ENCODE measurements at places on chromosomes 16 and 17.

- no peak for DNase-seq
Observed at GRCh38 chr16:53089434-53090285, 34.9 kb downstream of the CHD9 start.

GRCh38 chr17:80529104-80529903 is 15.3 kb upstream of the RPTOR start:
- no peak for DNase-seq

- no peak for DNase-seq
Observed at GRCh38 chr16:50012182-50012581, 12.8 kb upstream of the CNEP1R1 start.

GRCh38 chr17:62565817-62566216 is 61.7 kb upstream of the MRC2 start:
- no peak for DNase-seq

- no peak for DNase-seq
Observed at GRCh38 chr16:81630635-81631031, 148.5 kb upstream of the PLCG2 start.

- no peak for DNase-seq
Observed at GRCh38 chr17:66939461-66940114, 24.9 kb upstream of the CACNG4 start.

GRCh38 chr16:89599451-89599858 is 14.0 kb upstream of the DPEP1 start:
- no peak for DNase-seq

GRCh38 chr17:63304704-63305261 is 141.3 kb downstream of the CYB561 start:
- no peak for DNase-seq

DNA sequence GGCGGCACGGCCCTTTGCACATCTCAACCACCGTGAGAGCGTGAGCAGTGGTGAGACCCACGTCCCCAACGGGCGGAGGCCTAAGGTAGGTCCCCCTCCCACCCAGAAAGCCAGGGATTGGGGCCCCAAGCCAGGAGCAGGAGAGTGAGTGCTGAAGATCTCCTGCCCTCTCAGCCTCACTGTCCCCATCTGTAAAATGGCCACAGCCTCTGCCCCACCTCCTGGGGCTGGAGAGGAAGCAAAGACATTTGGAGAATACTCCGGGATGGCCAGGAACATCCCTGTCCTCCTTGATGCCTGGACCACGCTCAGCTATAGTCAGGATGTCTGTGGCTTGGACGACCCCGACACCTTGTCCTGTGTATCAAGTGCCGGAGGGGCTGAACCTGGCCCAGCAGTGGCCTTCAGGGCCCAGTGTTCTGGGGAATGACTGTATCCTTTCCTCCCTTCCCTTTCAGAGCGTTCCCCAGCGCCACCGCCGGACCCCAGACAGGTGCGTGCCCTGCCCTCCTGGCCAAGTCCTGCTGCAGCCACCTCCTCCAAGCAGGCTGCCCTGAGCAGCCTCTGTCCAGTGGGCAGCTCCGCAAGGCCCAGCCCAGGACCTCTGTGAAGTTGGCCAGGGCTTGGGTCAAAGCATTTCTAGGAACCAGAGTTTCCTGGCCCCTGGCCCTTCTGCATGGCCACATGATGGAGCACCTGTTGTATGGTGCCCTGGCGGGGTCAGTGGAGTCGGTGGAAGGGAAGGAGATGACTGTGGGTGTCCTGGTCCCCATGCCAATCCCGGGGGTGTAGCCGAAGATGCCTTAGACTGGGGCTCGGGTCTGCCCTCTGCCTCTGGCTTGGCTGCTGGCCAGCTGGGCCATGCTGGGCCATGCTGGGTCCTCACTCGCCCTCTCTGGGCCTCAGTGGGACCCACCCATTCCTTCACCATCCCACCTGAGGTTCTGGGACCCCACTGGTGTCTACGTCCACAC is 38.4 kb downstream of the ADCY7 start:
- no peak for DNase-seq

DNA sequence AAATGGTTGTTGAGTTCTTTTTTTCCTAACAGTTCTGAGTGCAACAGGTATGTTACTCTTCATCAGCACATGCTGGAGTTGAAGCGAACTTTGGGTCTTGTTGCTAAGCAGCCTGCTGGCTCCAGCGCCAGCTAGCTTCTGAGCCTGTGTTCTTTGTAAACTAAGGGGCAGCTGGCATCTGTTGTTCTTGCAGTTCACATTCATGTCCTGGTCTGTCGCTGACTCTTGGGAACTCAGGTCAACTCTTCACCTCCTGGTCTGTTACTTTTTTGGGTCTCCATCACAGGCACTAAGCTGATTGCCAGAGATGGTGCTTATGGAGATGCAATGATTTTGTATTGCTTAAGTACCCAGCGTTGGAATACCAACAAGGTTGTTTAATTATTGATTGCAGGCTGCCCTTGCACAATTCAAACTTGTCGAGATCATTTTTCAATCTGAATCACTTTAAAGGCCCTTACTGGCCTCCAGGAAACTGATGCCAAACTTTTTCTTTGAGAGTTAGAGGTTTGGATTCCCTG is 40.9 kb downstream of the USP10 start:
- no peak for DNase-seq

DNA sequence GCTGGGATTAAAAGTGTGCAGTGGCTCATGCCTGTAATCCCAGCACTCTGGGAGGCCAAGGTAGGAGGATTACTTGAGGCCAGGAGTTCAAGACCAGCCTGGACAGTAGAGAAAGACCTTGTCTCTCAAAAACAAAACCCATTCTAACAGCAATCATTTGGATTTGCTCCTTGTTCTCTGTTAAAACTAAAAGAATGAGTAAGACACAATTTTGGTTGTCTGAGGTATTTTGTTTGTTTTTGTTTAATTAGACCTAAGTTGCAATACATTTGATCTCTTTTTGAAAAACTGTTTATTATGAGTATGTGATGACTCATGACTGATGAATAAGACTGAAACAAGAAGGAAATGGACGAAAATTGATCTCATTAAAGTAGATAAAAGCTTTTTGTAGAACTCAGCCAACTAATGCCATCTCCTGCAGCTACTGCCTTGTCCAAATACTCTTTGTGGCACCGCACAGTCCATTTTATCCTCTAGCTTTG is 29.0 kb downstream of the GLG1 start:
- no peak for DNase-seq

DNA sequence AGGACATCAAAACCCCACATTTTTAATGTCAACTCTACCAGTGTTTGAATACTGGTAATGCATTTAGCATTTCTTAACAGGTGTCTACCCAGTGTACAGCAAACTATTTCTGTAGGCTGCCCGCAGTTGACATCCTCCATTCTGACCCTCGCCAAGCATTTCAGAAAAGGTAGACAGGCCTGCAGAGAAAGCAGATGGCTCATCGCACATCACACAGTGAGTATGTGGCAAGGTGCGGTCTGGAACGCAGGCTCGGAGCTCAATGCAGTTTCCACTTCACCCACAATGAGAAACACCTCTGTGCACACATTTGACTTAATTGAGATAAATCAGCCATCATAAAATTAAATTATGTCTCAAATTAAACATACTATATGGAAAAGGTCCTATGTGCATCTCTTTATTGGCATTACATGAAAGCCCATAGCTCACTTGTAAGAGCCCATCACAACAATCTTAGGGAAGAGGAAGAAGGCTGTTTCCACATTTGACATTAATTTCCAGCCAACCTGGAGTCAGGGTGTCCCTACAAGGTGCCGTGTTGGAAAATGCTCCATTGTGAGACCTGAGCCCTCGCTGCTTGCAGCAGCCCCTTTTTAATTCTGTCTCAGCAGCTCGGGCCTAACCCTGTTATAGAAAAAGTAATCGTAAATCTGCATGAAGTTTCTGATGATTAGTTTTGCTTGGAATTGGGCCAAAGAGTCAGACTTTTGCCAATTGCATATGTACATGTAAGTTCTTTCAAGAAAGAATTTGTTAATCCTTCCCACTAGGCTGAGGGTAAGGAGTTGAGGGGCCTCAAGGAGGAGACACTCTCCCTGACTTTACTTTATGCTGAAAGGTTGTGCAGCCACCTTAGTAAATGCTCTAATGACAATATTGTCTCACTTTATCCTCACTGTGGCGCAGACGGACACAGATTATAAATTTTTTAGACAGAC is 378.7 kb upstream of the DYNLRB2 start:
- no peak for DNase-seq

- no peak for DNase-seq
Observed at GRCh38 chr17:62911114-62911513, 54.9 kb upstream of the TANC2 start.

Data from CD4-positive, alpha-beta T cell treated with Interleukin-21 for 1 hour (primary cell).